Progenitor cell of endocrine pancreas (in vitro differentiated cells): ENCODE measurements at places on chromosomes 2 and 18. TPM values are rescaled to one million over a fixed set of nuclear protein-coding genes. Genes with fewer than 3 reads are reported as not detected.

DNA sequence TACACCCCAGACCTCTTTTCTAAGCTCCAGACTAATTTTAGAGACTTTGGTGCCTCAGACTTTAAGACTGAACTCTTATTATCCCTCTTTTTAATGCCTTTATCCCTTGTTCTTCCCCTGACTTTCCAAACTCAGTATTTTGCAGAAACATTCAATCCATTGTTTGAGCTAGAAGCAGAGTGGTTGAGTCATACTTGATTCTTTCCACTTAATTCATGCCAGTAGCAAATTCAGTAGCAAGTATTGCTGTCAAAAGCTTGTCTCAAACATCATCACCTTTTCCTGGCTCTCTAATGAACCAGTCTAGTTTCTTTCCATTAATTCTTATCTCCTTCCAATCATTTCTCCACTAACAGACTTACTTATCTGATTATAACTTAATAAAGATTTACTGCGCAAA, 699.7 kb upstream of the ZNF804A start:
- no peak for DNase-seq

- DNase-seq = no peak
Observed at GRCh38 chr2:105849431-105850179, 104.9 kb downstream of the NCK2 start.

DNA sequence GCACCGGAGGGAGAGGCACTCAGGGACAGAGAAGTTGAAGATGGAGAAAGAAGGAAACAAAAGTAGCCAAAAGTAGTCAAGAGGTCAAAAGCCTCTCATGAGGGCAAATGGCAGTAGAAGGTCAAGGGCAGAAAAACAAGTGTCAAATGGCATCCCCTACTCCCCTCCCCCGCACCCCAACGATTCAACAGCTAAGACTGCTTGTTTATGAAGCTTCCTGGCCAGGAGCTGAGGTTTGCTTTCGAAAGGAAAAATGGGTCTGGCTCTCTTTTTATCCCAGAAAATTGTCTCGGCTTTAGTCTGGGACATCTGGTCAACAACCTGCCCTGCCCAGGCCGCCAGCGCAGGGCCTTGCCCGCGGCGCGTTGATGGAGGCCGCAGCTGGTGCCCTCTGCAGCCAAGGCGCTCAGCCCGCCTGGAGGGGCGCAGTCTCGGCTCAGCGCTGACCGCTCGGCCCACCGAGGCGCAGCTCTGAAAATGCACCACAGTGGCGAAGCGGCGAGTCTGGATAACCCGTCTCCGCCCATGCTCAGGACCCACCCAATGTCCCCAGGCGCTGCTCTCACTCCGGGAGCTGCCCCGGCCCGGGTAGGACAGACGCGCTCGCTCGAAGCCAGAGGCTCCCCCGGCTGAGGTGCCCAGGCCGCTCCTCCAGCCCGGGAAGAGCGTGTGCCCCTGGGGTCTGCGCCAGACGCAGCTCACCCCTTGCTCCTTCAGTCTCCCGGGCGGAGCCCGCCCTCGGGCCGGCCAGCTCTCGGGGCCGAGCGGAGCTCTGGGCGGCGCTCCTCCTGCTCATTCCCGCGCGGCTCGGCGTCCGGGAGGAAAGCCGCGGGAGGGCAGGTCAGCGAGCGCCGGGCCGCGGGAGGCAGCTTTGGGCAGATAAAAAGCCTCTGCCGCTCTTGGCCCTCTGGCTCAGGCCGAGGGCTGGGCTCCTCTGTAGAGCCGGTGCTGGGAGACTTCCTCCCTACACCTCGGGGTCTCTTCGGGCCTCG, 1.8 kb upstream of the TBR1 start:
- DNase-seq = peak; percentile 43

DNA sequence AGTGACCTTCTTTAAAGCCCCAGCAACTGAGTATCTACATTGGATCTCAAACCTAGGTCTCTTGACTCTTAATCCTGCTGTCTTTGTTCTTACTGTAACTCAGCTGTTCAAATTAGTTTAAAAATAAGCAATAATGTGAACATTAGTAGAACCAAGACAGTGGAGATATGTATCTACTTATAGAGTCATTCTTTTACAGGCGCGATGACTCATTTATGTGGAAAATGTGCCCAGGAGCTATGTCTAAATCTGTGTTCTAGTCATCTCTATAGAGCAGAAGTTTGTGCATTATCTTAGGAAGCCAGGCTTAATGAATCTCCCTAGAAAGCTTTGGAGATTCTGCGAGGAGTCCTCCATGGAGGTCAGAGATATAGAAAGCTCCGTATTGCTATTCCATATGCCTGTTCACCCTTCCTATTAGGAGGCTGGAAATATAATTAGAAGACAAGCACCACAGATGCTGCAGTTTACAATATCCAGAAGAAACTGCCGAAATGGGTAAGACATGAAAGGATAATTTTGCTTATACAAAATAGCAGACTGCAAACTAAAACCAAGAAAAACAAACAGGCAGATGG, 211.6 kb downstream of the TRIB2 start:
- no peak for DNase-seq

Gene NMUR1
- total RNA-seq = not detected in 2 replicates

Gene ASPRV1
- 1.1 and 1.2 TPM in 2 replicates for total RNA-seq
